Occipital lobe (tissue), 3 donors: ENCODE measurements at places on chromosomes 1 and 21.

- DNase-seq: no peak
These were observed 22.1 kb downstream of the BCAS2 start for GRCh38 chr1:114559356-114559755.

DNA sequence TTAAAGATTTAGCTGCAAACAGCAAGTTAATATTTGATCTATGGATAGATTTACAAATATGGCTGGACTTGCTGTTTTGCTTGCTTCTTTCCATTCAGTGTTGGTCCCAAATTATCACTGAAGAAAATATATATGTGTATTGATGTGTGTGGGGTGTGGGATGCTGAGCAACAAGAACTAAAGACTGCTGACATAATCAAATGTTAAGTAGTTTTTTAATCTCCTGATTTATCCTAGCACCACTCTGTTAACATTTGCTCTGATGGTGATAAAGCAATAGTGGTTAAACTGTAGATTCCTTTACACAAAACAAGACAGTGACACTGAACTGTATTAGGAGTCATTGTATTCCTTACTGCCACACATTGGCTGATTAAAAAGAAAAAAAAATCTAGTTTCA, 1023.5 kb upstream of the B3GALT2 start:
- DNase-seq: no peak

DNA sequence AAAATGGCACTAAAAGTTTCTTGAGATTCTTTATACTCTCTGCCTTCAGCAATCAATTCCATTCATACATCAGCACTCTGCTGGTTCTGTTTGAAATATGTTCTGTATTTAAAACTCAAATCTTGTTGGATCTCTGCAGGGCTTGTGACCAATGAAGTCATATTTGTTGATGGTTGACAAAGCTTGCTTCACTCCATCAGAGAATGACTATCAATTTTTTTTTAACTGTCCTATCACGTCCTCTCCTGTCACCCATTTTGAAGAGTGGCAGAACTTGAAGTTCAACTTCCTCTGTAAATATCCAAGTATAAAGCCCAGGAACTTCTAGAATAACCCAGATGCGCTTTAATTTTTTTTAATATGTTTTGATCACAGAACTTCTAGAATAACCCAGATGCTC, 10.9 kb downstream of the PRDX6 start:
- DNase-seq: no peak

DNA sequence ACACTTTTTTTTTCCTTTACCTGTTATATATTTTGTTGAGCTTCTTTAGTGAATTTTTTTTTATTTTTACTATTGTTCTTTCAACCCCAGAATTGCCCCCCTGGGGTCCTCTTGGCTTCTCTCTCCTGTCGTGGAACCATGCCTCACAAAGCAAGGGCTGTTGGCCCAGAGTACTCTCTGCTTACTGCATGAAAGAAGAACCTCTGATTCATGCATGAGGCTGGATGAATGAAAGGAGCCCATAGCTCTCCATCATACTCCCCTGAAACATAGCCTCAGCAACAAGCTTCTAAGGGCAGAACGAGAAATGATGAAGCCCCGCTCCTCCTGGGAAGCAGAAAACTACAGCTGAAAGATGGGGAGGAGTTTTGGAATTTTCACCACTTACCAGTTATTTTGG, 1441.0 kb downstream of the BRINP3 start:
- no peak for DNase-seq

- DNase-seq: no peak
These were observed 160.7 kb upstream of the KLHDC7A start for GRCh38 chr1:18320051-18320450.

GRCh38 chr21:29481641-29482040, 182.9 kb downstream of the BACH1 start:
- DNase-seq: no peak

DNA sequence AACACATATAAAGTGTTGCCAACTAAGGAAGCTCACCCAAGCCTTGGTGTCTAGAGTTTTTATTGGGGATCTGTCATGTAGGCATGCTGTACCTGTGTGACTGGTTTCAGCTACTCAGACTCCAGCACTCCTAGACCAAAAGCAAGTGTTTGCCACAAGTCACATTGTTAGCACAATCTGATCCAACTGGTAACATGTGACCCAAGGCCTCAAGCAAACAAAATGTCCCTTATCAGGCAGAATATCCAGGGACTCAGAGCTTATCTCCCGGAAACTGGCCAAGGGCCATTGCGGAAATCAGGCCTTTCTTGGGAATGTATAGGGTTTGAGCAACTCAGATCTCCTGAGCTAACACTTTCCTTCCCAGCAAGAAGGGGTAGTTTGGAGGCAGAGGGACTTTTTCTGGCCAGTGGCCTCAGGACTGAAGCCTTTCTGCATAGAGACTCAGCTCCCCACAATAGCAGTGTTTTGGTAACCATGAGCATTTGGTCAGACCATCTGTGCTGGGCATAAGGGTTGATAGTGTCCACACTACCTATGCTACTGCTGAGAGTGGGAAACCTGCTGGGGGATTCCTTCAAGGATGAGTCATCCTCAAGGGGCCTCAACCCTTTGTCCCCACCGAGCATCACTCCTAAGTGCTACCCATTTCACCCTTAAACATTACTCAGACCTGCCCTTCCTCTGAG, 29.6 kb downstream of the NHLH2 start:
- no peak for DNase-seq

DNA sequence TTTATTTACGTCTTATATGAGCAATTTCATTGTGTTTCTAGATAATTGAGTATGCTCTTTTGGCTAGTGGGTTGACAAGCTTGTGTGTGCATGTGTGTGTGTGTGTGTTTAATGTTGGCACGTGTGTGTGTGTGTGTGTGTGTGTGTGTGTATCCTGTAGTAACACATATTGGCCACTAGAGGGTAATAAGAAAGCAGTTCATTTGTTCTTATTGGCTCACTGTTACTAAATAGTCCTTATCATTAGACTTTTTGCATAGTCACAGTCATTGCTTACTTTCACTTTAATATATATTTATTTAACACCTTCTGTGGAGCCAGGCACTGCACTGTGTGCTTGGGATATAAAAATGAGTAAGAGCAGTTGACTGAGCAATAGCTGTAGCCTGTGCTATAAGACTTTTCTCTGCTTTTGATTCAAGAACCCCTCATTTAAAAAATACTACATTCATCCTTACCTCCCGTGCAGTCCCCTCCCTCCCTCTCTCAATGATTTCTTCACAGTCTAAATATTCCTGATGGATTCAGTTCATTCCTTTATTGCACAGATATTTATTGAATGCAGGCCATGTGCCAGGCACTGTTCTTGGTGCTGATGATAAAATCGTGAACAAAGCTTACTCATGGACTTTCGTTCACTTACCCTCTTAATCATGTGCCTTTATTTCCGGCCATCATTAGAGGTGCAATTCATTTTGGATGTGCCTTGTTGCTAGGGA, 96.7 kb downstream of the DYRK1A start:
- DNase-seq: no peak

DNA sequence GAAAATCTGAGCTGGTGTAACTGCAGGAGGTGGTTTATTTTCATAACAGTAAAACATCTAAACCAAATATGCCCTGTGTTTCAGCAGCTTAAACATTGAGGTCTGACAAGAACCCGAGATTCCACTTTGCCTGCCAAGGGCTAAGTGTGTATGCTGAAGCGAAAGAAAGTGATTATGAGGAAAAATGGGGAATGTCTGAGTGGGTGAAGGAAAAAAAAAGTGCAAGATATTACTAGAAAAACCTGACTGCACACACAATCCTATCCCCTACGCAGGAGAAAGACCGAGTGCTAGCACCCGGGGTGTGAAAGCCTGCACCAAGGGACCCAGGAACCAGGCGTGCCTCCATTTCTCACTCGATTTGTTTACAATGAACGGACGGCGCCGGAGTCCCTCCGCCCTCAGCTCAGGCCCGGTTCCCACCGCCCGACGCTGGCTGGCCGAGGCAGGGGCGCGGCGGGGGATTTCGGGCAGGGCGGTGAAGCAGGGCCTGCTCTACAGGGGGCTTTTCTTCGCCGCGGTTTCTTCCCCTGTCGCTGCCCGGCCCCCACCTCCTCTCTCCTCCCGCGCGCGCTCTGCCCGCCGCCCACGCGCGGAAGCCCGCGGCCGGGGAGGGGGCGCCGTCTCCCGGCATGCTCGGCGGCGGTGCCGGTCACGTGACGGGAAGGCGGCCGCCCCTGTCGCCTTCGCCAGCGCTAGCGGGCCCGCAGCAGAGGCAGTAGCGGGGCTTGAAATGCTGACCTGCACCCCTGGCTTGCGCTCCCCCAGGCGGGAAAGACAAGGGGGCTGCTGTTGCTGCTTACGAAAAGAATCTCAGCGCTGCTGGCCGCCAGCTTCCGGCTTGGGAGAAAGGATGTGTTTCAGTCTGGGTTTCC, 35.9 kb downstream of the ITPKB start:
- peak; percentile 65 for DNase-seq

DNA sequence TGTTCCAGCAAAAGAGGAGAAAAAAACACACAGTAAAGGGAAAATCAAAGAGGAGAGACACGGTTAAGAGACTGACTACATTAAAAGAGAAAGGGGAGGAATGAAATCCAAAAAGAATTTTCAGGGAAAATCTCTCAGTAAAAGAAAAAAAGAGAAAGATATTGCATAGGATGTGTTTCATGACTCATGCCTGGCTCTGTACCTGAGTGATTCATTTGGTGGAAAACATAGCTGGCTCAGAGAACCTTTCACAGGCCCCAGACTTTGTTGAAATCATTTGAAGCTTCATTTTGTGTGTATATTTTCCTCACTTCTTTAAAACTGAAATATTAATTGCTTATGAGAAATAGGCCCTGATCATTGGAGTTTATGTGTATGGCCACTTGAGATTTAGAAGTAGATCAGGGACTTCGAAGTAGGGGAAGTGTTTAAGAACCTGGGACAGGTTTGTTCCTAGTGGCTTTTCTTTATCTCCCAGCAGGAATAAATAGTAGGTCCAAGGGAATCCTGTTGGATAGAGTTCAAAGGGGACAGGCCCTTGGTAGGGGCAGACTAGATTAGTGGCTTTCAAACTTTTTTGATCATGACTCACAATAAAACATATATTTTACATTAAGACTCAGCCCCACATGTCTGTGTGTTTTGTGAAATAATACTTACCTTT, 239.1 kb upstream of the SGIP1 start:
- no peak for DNase-seq

DNA sequence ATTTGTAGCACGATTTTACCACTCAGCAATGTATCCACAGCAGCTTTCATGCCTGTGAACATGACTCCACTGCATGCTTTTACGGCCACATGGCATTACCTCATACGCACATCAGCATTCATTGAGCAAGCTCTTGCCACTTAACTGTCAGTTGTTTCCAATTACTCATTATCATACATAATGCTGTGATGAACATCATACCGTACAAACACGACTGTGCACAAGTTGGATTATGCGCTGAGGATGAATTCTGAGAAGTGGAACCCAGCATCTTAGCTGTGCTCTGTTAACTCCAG, 9.6 kb downstream of the UMODL1 start:
- no peak for DNase-seq

GRCh38 chr1:229884765-229885164, 182.3 kb upstream of the GALNT2 start:
- no peak for DNase-seq

- DNase-seq: no peak
These were observed 105.4 kb upstream of the C1orf174 start for GRCh38 chr1:4005431-4005830.

GRCh38 chr1:200364091-200364759, 45.6 kb downstream of the ZNF281 start:
- no peak for DNase-seq

DNA sequence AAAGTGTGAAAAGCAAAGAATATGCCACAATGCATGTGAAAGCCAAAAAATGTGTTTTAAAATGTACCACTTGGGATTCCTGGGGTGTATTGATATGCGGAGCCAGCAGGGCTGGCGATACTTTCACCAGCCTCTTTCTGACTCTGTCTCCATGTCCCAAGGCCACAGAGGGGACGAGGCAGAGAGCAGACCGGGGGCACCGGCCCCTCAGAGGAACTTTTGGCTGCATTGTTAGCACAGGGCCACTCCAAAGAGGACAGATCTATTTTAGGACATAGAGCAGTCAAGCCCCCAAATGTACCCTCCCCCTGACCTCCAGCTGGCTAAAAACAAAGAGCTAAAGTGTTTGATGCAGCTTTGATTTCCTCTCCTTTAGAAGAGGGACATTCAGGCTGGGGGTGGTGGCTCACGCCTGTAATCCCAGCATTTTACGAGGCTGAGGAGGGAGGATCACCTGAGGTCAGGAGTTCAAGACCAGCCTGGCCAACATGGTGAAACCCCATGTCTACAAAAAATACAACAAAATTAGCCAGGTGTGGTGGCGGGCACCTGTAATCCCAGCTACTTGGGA, 25.6 kb upstream of the ZNF436 start:
- DNase-seq: no peak

DNA sequence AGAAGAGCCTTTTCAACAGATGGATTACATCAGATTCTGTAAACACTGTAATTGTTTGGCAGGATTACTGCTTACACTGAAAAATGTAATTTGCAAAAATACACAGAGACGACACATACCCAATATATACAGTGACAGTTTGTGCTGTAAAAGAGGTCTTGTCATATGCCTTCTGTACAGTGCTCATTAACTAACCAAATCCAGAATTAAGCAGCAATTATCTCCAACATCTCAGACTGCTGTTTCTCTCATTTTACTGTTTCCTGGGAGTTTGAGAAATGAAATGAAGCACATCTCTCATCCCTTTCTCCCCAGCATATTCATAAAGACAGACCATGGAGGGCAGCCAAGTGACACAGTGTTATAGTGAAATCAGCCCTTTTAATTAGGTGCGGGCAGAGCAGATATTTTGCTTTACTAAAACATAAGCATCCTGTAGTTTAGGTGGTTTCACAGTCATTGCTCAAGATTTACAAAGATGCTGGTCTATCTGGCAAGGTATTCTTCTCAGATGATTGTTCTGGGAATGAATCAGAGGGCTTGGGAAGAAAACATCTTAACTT, 618.4 kb upstream of the USP24 start:
- DNase-seq: no peak

DNA sequence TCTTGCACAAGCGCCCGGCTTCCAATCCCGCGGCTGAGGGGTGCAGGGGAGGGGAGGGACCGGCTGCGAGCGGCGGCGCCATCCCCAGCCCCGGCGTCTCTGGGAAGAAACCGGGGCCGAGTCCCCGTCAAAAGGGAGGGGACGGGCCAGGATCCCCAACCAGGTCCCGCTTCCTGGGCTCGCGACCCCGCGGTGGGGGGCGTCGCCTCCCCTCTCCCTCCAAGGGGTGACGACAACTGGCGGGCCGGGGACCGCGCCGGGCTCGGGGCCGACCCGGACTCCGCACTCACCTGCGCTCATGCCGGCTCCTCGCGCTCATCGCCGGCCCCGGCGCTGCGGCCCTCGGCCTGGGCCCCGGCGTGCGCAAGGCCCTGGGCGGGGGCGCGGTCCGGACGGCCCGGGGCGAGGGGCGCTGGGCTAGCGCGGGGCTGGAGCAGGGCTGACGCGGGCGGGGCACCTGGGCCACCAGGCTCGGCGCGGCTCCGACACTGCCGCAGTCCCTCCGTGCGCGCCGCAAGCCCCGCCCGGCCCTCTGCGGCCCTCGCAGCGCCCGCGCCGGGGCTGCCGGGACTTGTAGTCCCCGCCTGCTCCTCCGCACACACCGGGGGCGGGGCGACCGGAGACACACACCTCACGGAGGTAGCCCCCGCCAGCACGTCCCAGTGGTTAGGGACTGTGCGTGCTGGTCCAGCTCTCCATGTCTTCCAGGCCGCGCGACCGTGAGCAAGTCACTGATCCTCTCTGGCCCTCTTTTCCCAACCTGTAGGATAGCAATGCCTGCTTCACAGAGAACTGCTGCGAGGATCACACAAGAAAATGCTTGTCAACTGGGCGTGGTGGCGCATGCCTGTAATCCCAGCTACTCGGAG, at the start of gene ATP13A2:
Gene ATP13A2 (minus strand): TSS at position 490 of the 869 bp plus-strand sequence. CDS start 190 bp downstream, at position 300.
- DNase-seq: peak; percentile 84
